ENCODE measurements at places on chromosomes 2 and 18.
A peak's percentile ranks its signal among the peaks of the same experiment; 100 is the strongest.

GRCh38 chr2:27681841-27682240 is 18.2 kb downstream of the SLC4A1AP start:
- no peak for DNase-seq

- DNase-seq: no peak
These were observed 31.7 kb upstream of the GPR17 start for GRCh38 chr2:127614246-127614645.

DNA sequence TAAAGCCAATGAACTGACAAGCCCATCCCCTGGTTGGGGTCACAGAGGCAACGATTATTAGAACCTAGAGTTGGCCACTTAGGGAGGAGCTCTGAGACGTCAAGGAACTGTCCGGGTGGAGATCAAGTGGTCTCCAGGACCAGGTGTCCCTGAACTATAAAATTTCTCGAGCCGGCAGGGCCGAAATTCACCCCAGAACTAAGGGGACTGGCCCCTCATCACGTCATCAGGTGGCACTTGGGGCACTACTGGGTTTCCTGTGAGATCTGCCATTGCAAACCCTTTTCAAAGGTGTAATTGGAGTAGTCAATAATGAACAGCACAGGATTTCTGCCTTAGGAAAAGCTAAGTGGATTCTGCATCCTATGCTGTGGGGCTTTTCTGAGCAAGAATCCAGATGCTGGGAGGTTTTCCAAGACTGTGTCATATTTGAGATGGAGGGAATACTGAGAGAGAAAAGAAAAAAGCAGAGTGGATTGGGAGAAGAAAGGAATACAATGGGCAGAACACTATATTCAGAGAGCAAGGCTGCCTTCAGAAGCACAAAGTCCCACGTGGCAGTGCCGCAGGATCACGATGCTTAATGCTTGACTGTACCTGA is 113.6 kb downstream of the ALPK2 start:
- DNase-seq: no peak

- no peak for DNase-seq
These were observed 4.1 kb upstream of the TNP1 start for GRCh38 chr2:216863946-216864345.

DNA sequence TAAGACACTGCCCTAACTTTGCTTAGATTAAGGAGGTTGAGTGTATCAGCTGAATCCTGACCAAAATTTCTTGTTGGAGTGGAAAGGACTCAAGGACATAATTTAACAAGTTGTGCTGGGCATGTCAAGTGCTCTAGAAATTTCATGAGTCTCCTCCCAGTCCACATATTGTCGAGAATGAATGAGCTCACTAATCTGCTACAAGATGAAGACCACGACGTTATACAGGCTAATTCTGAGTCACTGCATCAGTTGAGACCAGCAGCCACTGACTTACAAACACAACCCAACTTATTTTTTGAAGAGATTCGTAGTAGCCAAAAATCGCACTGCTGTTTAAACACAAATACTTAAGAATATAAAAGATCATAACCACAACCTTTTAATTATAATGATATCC is 28.7 kb upstream of the SLC8A1 start:
- DNase-seq: no peak

DNA sequence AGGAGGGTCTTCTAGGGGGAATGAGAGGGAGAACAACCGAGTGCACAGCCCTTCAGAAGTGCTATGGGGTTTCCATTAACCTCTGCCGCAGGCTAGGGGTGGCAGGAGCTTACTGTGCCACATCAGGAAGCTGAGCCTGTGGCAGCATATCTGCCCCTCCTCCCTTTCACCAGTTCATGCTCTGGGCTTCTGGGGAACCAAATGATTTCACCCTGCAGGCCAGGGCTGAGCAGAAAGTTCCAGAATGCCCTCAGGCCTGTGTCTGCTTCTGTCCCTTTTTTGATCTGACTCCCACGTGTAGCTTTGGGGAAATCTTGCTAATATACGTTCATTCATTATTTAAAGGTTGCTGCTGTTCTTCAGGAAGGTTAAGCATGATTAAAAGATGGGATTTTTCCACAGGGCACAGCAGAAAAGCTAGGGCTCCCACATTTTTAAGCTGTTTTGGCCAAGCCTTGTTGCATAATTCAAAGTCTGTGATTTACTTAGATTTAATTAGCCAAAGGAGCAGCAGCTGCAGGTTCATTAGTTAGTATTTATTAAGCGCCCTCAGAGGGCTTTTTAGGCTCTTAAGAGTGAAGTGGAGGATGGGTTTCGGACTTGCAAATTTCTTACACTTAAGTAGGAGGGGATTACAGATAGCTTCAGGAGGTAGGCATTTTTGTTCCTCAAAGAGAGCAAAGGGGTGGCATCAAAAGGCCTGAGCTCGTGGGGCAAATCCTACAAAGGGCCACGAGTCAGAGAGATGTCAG is 10.2 kb downstream of the TMEM247 start:
- no peak for DNase-seq

DNA sequence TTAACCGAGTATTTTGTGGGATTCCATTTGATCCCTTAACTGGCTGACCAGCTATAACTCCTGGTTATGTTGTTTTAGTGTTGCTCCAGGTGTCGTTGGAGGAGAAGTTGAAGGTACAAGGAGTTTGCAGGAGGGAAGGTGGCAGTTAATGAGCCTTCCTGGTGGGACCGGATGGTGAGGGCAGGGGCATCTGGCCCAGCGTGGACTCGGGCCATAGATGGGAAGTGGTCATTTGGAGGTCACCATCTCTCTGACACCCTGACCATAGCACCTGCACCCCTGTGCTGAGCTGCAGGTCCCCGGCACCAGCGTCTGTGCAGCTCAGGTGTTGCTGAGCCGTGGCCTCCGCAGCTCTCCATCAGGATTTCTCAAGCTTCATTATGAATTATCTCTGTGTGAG is 51.4 kb upstream of the RBM44 start:
- no peak for DNase-seq

DNA sequence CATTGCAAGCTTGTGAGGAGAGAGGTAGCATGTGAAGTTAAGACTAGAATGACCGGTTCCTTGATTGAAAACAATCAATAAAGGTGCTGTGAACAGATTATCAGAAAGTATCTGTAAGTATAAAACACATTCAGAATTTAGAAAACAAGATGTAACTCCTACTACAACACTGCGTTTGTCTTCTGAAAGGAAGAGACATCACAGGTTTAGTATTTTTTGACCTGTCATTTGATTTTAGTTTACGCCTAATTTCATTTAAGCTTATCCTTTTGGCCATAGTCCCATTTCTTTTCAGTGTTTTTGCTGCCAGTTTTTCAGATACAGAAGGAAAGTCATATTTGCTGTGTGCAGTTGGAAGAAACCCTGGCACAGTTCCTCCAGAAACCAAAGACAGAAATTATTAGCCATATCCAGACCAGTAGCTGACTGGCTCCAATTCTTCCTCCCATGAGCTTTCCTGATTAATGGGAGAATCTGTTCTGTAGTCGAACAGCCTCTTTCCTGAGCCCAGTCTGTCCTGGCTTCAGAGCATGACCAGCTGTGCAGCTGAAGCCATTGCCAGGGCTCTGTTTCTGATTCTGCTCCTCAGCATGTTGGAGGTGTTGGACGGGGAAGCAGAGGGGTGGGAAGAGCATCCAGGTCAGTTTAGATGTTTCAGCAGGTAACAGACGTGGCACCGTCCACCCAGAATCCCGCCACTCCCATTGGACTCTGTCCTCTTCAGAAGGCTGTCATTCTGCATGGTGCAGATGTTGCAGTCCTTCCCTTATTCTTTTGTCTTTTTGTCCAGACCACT is 61.0 kb downstream of the CRIM1 start:
- DNase-seq: no peak

GRCh38 chr2:237291138-237291792 is 122.7 kb downstream of the COL6A3 start:
- peak; percentile 47 for DNase-seq

DNA sequence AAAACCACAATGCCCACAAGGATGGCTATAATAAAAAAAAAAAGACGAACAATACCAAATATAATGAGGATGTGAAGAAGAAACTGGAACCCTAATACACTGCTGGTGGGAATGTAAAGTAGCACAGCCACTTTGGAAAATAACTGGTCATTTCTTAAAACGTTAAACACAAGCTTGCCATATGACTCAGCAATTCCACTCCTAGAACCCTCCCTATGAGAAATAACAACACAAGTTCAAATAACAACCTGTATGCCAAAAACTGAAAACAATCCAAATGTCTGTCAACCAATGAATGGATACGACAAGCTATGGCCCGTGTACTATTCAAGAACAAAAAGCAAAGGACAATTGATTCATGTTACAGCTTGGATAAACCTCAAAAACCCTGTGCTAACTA is 7.0 kb upstream of the ALPK2 start:
- DNase-seq: no peak

- DNase-seq: no peak
These were observed 171.9 kb downstream of the FMNL2 start for GRCh38 chr2:152506843-152507242.

DNA sequence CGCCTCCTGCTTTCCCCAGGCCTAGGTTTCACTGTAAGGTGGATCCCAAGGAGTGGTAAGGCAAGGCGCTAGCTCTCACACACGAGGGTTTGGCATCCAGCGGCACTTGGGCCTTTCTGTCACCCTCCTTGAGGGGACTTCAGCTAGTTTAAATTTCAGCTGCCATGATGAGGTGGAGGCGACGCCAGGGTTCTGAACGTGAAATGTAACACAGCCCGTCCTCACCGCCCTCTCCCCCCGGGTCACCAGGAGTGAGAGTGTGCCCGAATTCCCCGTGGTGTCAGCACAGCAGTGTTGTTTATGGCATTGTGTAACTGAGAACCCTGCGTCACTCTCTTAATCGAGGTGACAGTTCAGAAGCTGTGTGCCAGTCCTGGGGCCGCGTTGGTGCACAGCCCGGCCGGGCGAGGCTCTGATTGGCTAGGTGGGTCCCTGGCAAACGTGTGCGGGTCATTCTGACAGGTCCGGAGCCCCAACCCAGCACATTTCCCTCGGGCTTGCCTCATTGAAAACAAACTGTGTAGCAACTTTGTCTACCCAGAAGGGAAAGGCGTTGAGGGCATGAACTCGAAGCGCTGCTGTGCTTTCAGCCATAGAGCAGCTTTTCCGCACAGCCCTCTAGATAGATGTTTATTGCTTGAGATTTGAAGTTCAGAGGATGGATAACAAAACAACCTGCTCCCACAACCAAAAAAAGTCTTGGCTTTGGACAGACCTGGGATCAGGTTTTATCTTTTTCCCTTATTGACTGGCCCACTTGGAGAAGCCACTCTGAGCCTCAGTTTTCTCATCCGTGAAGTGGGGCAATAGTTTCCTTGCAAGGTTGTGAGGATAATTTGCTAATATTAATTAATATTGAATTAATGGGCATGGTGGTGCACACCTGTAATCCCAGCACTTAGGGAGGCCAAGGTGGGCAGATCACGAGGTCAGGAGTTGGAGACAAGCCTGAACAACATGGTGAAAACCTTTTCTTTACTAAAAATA is 4.9 kb downstream of the CIDEA start:
- DNase-seq: no peak

GRCh38 chr2:218282173-218282991 is 9.9 kb downstream of the TMBIM1 start:
- DNase-seq: no peak

DNA sequence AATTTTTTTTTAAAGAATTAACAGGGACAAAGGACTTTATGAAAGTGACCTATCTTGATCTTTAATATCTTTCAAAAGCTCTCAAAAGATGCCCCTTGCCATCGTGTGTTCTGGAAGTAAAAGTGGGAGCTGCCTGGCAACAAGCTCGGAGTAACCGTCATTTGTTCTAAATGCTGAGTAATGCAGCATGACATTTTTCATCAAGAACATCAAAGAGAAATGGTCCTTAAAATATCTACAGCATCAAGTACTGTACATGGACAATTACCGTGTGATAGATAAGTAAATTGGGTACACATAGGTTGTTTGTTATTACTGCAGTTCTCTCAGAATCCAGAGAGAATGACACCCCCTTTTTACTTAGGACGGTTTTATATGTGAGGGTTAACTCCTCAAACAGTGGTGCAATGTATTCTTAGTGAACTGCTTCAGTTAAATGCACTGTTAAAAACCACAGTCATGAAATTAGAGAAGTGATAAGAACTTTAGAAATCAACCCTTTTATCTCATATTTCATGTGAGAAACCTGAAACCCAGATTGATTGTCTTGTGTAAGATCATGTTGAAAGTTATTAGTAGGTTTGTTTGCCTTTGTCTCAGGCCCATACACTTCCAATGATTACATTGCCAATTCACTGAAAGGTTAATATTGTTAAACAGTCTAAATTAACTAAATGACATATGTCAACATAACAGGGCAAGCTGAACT is 90.6 kb upstream of the HNMT start:
- DNase-seq: no peak

DNA sequence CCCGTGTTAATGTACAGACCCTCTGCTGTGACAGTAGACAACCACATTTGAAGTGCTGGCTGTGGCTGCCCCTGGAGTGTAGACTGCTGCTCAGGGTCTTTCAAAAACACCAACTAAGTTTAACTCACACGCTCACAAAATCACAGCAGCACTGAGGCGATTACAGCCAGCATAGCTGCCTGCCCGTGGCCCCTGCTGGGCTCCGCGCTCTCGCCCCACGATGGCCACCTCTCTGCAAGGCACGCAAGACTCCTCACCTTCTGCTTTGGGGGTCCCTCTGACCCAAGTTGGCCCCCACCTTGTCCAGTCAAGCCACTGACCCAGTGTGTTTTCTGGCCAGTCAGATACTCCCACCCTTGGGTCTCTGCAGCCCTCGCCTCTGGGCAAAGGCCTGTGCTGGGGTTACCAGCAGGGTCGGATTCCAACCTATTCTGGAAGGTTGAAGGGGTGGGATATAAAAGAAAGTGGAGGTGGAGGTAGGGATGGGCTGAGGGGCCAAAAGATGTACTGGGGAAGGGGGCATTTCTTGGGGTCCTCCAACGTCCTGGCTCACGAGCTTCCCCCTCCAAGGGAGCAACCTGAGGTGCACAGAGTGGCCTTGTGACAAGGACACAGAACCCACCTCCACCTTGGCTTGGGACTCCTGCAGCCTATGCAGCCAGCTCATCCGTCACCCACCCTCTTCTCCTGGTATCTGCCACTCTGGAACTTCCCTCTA is 2.9 kb upstream of the B3GNT7 start:
- no peak for DNase-seq

DNA sequence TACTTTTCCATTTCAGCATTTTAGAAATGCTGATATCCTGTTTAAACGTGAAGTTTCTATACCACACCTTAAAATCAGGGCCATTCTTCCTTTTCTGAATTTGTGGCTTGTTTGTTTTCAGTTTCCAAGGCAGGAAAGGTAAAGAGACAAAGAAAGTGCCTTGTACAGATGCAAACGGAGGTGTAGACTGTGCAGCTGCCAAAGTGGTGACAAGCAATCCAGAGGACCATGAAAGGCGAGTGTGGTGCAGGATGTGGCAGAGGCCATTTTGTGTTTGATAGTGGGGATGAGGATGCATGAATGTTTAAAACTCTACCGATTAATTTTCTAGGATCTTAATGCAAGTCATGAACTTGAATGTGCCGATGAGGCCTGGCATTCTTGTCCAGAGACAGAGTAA is 733 bp downstream of the C2orf74 start:
- DNase-seq: no peak

DNA sequence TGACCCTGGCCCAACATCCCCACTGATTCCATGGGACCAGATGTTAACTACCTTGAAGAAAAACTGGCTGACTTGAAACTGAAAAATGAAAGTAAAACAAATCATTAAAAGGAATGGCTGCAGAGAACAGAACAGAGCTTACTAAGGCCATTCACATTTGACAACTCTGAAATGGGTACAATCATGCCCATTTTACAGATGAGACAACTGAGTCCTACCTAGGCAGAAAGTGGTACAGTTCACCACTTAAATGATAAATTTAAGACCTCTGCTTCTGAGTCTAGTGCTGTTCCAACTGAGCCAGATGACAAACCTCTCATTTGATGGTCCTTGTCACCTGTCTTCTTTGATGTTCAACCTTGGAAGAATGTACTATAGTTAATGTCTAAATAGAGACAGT is 65.8 kb downstream of the THNSL2 start:
- no peak for DNase-seq

- DNase-seq: no peak
These were observed 244.5 kb downstream of the TXNL1 start for GRCh38 chr18:56393870-56394269.

Data from CD4-positive, alpha-beta T cell treated with Interleukin-1 beta for 1 hour (primary cell).